ENCODE measurements at places on chromosomes 13 and 19.

- DNase-seq: peak; percentile 8
Measured at GRCh38 chr13:30019648-30020626, 169.5 kb upstream of the UBL3 start.

DNA sequence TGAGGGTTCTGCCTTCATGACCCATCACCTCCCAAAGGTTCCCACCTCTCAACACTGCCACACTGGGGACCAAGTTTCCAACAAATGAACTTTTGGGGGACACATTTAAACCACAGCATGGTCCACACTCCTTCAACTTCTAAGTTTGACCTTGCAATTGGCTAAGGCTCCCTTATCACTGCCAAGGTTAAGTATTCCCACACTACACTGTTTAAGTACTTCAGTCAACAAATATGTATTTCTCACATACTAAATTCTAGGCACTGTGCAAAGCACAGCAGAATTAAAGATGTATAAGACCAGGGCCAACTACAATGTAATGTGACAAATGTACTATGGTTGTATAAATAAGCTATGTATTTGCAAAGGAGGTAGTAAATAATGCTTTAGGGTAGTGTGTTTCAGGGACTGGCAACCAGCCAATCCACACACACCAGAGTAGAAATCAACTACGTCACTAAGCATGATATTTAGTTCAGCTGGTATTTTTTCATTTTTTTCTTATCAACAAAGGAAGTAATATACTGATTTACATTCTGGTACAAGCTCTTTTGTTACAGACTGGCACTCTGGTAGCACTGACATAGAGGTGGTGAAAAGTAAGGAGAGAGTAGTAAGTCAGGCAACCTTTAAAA lies 12.2 kb downstream of the NUFIP1 start:
- DNase-seq: no peak

DNA sequence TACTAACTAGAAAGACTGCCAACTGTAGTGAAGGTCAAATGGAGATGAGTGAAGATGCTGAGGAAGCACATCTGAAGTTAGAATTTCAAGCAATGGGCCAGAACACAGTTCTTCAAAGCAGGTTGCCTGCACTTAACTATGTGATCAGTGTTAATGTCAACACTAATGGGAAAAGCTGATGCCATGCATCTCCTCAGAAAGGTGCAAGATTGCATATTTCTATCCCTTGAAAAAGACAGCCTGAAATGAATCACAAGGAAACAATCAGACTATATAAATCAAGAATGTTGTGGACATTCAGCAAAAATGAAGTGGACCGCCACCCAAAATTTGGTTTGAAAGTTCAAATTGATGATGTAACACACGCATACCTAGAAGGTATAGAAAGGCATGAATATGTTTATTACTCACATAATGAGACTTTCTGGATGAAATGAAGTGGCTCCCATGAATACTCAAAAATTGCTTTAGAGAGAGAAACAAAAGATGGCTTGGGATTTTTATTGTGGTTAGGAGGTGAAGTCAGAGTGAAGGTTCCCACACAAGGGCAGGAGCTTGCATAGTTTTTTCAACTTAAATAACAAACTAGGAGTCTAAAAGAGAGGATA lies 522.4 kb downstream of the KCTD12 start:
- no peak for DNase-seq

DNA sequence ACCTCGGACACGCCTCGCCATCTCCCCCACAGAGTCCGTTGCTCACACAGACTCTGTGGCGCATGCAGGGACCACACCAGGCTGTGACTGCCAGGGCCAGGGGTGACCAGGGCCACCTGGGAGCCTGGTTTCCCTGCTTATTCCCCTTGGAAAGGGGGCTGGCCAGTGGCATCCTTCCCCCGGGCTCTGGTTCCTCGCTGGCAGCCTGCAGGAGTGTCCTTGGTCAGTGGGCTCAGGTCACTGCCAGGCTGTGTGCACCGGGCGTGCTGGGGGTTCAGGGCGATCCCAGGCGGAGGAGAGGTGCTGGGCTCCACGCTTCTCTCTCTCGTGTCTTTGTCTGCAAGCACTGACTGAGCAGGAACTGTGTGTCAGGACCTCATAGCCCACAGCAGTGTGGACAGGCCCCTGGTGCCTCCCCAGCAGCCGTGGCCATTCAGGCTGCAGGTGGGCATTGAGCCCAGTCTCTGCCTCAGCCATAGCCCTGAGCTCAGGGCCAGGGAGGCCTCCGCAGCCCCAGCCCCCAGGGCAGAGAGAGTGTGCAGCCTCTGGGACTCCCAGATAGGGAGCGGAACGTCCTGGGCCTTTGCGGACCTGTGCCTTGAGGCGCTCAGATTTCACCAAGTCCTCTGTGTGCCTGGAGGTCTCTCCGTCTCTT lies 6.5 kb downstream of the PIAS4 start:
- no peak for DNase-seq

DNA sequence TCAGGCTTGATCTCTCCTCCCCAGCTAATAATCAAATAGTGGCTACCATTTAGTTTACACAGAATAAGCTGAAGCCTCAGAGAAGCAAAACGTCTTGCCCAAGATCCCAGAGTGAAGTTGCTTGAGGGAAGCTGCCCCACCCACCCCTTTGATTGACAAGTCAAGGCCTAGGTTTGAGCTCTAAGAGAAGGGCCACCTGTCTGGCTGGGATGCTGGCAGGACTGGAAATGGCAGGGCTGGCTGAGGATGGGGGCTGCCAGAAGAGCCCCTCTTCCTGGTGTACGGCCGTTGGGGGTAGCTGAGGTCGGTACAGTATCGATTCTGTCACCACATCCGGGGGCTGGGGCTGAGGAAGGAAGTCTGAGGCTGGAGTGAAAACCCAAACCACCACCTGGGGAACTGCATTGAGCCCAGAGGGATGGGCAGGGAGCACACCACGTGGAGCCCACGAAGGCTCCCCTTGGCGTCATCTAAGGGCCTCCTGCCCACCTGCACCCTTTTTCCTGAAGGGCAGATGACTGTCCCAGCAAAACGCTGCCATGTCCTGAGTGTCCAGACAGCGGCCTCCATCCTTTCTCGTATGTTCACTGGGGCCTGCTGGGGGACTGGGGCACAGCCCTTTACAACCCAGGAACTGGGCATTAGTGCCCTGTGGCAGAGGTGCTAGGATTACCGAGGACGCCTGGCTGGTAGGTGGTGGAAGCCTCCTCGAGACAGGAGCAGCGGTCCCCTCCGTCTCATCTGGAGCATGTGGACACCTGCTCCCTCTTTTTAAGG lies 1.4 kb upstream of the PRKD2 start:
- DNase-seq: no peak

- DNase-seq: no peak
Measured at GRCh38 chr13:22214184-22214583, 543.3 kb downstream of the FGF9 start.

GRCh38 chr13:91520952-91521351 lies 122.5 kb downstream of the GPC5 start:
- DNase-seq: no peak

DNA sequence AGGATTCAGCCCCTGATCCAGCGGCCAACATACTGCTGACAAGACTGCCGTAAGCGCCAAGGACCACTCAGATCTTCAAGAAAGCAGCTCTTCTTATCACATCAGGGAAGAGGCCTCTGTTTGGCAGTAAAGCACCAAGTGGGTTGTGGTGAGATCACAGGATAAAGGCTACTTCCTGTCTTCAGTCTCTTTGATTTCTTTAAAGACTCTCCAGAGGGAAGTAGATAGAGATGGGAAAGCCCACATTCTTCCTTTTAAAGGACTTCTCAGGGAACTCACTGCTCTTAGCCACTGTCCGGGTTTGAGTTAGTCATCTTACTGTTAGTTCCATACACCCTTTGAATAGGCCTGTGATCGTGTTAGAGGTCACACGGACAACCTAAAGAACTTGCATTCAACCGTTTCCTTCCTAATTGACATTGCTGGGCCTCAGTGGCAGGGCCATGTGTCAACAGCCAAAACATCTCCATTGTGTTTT lies 47.2 kb upstream of the POMP start:
- no peak for DNase-seq

All from mesenteric fat pad (tissue), 1 donor.